ENCODE measurements at places on chromosomes 7 and 10. TPM values are rescaled to one million over a fixed set of nuclear protein-coding genes. Genes with fewer than 3 reads are reported as not detected.

CYP2C9 gene
- not detected for total RNA-seq

CYP3A4 gene
- total RNA-seq = not detected

MUC3A gene
- 0.75 TPM for total RNA-seq

NEBL gene
- 3.3 TPM for total RNA-seq

SLC13A1 gene
- not detected for total RNA-seq

DNAJC30 gene
- total RNA-seq = 1.0 TPM

NME8 gene
- total RNA-seq = not detected

ZCWPW1 gene
- 0.17 TPM for total RNA-seq

BPGM gene
- 45.8 TPM for total RNA-seq

GARIN1A gene
- 0.17 TPM for total RNA-seq

EBLN1 gene
- total RNA-seq = not detected

LIPN gene
- total RNA-seq = not detected

PLA2G12B gene
- total RNA-seq = 0.05 TPM

NEUROG3 gene
- not detected for total RNA-seq

LRRC4 gene
- total RNA-seq = 1.0 TPM
